Adrenal gland (tissue), 19 donors: ENCODE measurements at places on chromosomes 4 and X.

- no peak for DNase-seq
Observed at GRCh38 chr4:94743838-94744237, 13.9 kb upstream of the BMPR1B start.

DNA sequence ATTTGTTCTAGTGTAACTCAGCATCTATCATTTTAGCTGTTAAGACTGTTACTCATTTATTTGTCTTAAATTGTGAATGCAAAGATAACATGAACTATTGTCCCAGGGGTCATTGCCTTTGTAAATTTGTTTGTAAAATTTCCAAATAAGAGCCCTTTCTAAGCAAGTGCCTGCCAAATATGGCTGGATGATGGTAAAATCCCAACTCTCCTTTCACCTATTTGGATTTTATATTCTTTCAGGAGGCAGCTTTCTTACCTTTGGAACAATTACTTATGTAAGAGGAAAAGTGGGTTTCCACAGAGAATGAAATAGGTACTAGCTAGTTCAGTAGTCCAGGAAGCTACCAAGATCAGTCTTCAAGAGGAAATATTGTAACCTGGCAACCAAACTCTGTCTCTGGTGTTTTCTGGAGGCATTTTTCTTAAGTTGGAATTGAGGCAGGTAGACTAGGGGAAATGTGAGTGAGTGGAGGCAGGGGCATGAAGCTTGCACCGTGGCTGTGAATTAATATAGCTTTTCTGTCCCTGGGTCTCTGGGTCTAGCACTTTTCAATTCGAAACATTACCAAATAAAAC lies 363.0 kb upstream of the ZCCHC13 start:
- no peak for DNase-seq

GRCh38 chrX:1464041-1464970 lies 11.6 kb upstream of the ASMTL start:
- DNase-seq: no peak

DNA sequence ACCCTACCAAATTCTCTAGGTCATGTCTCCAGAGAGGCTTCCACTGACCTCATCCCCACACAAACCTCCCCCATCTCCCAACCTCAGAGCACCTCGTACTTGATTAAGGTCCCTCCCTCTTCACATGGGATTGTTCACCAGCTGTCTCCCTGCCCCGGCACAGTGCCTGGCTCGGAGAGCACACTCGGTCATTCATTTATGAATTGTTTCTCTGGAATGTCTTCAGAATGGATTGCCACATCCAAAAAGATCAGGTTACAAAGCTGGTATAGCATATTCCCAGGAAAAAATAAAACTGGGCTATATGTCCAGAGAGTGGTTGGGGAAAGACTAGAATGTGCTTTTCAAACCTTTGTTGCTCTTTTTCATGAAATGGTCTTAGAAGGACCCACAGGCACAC lies 21.6 kb downstream of the JAKMIP1 start:
- no peak for DNase-seq

DNA sequence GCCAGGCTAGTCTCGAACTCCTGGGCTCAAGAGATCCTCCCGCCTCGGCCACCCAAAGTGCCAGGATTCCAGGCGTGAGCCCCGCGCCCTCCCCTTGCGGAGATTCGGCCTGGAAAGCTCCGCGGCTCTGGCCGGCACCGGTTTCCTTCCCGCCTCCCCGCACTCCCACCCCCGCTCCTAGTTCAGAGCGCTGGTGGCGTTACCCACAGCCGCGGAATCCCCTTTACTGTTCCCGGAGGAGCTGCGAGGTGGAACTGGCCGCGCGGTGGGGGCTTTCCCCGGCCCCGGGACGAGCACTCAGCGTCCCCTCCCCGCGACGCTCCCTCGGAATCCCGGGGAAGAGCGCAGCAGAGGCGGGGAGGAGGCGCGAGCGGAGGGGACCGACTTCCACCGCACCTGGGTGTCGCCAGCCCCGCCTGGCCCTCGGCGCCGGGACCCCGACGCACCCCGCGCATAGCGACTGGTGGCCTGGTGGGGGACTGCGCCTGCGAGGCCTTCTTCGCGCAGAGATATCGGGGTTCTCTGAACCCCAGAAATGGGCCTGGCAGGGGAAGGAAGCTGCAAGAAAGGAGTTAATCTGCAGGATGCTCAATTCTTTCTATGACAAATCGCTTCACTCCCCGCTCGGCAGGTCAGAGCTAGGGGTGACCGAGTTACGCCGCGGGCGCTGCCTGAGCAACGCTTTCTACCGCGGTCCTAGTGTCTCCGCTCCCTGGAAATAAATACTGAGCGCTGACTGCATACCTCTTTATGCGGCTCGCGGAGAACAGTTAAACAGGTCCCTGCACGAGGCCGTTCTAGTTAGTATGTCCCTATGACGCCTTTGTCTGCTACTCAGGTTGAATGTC lies 14.6 kb upstream of the SLC25A4 start:
- peak; percentile 50 for DNase-seq

DNA sequence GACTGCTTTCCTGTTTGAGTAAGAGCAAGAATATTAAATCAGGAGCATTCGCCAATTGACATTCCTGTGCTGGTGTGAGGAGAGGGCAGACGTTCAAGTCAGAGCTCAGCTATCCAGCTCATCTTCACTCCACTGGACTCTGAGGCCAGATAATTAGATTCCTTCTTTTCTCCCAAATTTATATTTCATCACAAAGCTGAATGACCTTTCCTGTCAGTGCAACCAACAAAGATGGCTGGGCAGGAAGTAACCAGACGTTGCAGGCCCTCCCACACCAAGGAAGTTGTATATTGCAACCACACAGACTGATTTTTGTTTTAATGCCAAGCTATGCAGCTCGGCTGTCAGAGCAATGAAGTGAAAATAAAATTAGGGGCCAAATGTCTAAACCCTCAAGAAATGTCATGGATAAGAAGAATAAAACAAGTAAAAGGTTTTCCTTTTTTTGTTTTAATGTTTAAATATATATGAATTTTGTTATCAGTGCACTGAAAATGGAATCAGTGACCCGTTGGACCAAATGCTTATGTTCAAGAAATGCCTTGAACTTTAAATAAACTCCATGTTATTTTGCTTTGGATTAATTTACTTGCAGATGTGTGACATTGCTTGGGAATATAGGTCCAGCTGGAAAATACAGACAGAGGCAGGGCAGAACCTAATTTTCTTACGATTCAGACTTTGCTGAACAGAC lies 578.9 kb upstream of the FAT1 start:
- no peak for DNase-seq

DNA sequence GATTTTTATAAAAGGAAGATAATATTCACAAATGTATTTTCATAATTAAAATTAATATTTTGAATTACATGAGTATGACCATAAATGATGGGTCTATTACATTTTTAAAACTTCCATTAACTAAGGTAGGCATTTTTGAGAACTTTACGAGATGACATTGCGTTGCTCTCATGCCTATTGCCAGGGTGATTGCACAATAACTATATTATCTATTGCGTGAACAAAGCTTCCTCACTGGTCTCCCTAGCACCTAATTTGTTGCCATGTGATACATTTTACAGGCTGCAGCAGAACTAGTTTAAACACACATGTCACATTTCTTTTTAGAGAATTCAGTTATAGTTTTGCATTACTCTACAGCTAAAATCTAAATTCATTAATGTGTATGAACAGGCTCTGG lies 289.7 kb upstream of the GRID2 start:
- DNase-seq: no peak

- no peak for DNase-seq
Observed at GRCh38 chrX:116873671-116874070, 410.9 kb upstream of the CT83 start.

- peak; percentile 35 for DNase-seq
Observed at GRCh38 chr4:82782626-82783345, 15.8 kb downstream of the SCD5 start.

- DNase-seq: peak; percentile 24
Observed at GRCh38 chr4:81623434-81623833, 151.7 kb upstream of the RASGEF1B start.

DNA sequence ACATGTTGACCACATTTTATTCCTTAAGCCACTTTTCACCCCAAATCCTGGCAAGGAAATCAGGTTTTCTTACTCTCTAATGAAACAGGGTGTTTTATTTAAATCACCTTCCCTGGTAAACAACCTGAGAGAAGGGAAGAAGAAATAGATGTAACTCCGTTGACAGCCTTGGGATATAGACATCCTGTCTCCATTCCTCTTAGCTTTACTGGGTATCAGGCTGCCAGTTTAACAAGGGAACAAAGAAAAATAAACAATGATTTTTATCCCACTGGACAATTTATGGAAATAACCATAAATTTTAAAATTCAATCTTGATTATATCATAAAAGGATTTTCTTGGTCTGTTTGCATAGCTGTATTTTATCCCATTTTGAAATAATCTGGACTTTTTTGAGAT lies 49.2 kb downstream of the EDNRA start:
- no peak for DNase-seq

DNA sequence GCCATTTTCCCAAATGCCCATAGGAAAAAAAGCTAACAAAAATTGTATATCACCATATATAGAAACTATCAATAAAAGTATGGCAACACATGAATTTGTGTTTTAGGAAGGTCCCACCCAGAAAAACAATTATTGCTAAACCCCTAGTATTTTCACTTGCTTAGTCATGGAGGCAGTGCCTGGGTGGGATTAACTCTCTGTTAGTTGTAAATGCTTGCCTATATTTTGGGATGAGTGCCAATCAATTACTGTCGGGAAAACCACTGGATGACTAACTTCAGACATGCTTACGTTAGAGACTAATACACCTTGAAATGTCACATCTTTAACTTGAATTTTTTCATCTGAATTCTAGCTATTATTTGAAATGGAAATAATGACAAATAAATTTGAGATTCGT lies 33.9 kb downstream of the TMPRSS11A start:
- no peak for DNase-seq

DNA sequence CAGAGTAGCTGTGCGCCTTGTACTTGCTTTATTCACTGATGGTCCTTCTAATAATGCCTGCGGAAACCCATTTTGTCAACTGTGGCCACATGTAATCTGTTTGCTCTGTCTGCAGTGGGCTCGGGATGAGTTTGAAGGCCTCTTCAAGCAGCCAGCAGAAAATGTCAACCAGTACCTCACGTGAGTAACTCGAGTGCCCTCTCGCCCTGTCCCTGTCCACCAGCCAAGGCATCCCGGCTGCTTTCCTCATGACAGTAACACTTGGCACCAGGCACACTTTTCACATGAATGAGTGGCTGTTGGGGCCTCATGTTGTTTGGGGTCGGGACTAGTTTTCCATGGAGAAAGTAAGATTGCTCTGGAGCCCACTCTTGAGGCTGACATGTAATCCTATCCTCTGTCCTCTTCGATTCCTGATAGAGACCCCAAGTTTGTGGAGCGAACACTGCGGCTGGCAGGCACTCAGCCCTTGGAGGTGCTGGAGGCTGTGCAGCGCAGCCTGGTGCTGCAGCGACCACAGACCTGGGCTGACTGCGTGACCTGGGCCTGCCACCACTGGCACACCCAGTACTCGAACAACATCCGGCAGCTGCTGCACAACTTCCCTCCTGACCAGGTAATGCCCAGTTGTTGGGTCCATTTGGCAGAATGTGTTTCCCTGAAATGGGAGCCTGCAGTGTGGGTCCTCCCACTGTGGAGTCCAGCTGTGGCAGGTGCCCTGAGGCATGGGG lies 8.8 kb upstream of the CDK16 start:
- DNase-seq: no peak

DNA sequence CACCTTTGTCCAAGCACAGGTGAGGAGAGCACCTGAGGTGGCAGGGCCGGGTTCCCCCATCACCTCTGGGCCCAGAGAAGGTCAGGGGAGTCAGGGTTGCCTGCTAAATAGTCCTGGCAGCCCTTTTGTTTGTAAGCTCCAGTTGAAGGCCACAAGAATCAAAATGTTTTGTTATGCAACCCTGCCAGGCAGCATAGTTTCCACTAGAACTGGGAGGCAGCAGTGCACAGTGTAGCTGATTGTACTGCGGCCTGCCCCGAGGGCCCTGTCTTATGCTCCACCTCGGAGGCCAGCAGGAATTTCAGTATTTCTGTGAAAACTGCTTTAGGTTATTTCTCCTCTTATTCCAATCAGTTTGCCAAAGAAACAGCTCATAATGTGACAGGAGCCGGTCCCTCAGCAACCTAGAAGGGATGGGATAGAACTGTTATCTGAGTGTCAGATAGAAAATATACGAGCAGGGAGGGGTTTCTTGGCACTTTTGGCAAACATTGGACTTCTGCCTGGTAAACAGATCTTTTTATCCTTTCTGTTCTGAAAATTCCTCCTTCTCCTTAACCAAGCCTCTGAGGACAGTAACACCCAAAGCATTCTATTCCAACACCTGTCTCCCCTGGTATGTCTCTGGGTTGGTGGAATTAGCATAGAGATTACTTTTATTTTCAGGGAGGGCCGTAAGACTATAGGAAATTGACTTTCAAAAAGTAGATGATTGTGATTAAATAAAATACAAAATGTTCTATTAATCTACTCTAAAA lies 93.6 kb downstream of the LNX1 start:
- DNase-seq: peak; percentile 78

- DNase-seq: no peak
Observed at GRCh38 chr4:159290321-159291030, 187.6 kb downstream of the RAPGEF2 start.

DNA sequence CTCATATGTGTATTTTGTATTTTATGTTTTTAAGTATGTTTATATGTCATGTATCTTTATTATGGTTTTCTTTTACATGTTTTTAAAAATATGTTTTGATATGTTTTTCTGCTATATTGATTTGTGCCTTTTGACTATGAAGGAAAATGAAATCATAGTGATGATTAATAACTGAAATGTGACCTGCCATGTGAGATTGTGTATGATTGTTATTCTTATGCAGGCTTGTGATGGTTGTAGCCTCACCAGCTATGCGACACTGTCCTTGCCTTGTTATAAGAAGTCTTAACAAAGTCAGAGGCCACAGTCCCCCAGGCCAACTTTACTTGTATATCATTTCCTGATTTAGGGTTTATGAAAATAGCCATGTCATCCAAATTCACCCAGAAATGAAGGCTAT lies 83.2 kb downstream of the TMEM131L start:
- DNase-seq: no peak

- DNase-seq: no peak
Observed at GRCh38 chrX:109826954-109827708, 94.1 kb upstream of the ACSL4 start.

DNA sequence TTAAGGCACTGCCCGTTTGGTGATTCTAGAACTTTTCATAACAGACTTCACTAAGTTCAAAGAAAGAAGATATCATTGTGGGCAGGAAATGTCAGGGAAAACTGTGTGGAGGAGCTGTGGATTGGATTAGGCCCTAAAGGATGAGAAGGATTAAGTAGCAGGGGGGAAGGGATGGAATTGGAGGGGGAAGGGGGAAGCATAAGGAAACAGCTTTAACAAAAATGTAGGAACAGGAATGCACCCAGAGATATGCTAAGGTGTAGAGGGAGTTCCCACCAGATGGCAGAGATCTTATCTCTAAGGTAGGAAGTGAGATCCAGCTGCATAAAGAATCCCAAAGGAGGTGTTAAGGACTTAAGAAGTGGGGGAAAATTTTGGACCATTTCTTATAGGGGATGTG lies 114.5 kb downstream of the LARP7 start:
- DNase-seq: no peak

DNA sequence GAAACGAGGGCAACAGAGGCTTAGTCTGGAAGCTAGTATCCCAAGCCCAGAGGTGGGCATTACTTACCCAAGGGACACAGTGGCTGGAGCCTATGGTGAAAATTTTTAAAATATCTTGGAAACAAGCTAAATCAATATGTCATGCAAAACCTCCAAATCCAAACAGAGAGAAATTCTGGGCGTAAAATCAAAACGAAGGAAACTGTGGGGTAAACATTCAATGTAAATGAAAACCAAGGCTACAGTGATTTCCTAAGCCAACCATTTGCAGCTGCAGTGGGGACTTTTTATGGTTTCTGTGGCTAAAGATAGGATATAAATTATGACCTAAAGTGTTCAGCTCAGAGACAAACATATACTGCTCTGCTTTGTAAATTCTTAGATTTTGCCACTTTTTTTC lies 507.7 kb upstream of the DIAPH2 start:
- DNase-seq: no peak
